ENCODE measurements at places on chromosomes 1 and 21.

DNA sequence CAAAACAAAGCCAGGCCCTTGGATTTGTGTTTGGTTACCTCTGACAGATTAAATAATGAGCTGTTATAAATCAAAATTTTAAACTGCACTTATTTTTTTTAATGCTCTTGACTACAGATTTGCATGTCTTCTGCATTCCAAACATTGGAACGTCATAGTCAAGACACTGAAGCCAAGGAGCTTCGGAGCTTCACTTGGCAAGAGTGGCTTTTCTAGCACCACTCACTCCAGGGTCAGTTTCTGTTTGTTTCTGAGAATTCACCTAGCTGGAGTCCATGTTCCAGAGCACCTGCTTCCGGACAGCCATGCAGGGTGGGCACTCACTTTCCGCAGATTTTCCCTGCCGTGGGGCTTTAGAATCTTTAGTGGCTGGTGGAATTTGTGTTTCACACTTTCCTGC is 202.9 kb downstream of the ZP4 start:
- DNase-seq, result no peak

GRCh38 chr1:26317612-26318337 is at the start of gene CD52:
TSS of gene CD52 (plus strand) at chr1:26317958. CDS start at chr1:26318018, 60 bp downstream.
- peak; percentile 75 for DNase-seq

DNA sequence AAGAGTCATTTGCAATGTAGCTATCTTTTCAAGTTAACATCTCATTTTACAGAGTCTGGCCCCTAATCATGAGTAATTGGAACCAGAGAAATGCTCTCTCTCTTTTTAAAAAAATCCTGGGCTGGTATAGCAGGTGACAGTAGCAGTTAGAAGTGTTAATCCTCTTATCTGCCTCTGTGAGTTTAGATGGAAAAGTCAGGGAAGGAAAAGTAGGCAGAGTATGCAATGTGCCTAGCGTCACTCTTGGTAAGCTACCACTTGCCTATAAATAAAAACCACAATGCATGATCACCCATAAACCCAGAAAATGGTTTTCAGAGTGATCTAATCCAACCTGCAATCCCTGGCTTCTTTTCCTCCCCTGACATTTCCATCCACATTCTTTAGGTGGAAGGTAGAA is 43.2 kb downstream of the UTP25 start:
- DNase-seq, result no peak

DNA sequence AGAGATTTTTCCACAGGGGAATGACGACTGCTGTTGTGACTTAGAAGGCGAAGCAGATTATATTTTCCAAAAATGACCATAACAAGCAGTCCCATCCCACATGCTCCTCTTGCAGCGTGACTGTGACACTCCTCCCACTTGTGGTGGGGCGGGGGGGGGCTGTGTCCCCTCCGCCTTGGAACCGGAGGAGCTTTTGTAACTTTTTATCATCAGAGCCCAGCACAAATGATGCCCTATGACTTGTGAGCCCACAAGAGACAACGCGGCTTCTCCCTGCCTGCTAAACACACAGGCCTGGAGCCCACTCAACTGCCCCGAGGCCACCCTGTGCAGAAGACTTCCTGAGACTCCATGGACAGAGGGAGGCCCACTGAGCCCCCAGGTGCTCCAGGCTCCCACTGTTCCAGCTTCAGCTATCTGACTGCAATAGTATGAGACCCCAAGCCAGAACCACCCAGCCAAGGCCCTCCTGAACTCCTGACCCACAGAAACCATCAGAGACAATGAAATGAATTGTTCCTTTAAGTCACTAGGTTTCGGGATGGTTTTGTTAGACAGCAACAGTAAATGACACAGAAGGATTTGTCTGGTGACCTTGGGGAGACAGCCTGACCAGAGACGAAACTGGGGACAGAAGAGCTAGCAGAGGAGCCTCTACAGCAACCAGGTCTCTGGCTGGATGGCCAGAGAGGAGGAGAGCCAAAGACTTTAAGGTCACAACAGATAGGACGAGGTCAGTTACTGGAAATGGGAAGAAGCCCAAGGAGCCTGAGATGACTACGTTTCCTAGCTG is 58.8 kb downstream of the CAPZB start:
- no peak for DNase-seq
